Activated CD8-positive, alpha-beta memory T cell treated with anti-CD3 and anti-CD28 coated beads, Interleukin-2, amount 50 U/mL, for 4 hours (primary cell): ENCODE measurements at places on chromosomes 1 and 21.

DNA sequence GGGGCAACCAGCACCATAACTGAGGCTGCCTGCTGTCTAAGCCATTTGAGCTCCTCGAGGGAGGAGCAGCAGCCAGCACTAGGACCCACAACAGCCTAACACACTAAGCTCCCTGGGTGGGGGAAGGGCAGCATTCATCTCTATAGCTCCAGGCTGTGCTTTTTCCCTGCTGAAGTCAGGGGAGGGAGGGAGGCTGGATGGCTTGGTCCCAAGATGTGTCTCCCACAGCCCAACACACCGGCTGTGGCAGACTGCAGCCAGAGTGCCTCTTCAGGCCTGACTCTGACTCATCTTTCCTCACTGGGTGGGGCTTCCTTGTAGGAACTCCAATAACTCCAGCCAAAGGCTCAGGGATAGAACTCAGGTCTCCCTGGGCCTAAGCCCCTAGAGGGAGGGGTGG is 296.3 kb downstream of the PRDM2 start:
- no peak for DNase-seq

- no peak for DNase-seq
Observed at GRCh38 chr1:8011923-8012858, 13.9 kb downstream of the ERRFI1 start.

DNA sequence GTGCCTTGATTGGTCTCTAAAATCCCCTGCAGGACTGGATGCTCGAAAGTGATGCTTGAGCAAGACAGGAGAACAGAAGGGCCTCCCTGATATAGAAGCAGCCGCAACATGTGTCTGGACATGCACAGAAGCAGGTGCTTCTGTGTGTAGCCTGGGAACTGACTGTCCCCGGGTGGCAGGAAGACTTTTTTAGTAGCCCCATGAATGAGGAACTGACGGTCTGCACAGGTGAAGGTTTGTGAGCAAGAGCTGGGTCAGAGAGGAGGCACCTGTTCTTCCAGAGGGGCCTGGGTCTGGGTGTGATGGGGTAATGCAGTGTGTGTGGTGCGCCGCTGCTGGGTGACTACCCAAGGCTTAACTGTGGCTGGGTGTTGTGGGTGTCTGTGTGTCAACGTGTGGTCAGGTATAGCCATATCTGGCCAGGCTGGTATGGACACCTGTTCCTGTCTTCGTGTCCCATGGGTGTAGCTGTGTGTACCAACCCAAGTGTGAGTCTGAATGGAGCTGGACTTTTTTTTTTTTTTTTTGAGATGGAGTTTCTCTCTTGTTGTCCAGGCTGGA is 39.1 kb upstream of the FOXO6 start:
- DNase-seq, result no peak

GRCh38 chr1:7648761-7649384 is 122.2 kb upstream of the VAMP3 start:
- no peak for DNase-seq

DNA sequence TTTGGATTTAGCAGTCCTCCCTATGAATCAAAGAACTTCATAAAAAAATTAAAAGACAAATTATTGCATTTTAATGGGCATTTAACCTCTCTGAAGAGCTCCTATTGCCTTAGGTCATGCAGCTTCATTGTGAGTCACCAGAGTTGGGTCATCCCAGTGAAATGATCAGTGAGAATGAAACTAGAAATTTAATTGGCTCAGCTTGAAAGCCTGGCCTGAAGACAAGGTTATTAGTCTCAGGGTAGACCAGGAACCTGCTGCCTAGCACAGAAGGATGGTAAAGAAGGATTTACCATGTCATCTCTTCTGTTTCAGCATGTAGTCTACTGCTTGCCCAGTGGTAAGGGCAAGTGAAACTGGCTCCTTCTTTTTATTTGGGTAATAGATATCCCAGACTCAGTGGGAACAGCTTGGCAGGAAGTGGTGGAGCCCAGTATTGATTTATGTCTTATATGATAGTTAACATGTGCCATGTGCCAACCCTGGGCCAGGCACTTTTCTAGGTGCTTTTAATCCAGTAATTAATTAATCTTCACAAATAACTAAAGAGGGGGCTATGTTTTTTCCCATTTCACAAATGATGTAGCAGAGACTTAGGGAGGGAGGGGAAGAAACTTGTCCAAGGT is 23.6 kb downstream of the LAMC2 start:
- no peak for DNase-seq
